Activated T-helper 1 cell treated with Interleukin-2 at 50 U/mL for 16 hours (primary cell): ENCODE measurements at places on chromosomes 4 and X.

DNA sequence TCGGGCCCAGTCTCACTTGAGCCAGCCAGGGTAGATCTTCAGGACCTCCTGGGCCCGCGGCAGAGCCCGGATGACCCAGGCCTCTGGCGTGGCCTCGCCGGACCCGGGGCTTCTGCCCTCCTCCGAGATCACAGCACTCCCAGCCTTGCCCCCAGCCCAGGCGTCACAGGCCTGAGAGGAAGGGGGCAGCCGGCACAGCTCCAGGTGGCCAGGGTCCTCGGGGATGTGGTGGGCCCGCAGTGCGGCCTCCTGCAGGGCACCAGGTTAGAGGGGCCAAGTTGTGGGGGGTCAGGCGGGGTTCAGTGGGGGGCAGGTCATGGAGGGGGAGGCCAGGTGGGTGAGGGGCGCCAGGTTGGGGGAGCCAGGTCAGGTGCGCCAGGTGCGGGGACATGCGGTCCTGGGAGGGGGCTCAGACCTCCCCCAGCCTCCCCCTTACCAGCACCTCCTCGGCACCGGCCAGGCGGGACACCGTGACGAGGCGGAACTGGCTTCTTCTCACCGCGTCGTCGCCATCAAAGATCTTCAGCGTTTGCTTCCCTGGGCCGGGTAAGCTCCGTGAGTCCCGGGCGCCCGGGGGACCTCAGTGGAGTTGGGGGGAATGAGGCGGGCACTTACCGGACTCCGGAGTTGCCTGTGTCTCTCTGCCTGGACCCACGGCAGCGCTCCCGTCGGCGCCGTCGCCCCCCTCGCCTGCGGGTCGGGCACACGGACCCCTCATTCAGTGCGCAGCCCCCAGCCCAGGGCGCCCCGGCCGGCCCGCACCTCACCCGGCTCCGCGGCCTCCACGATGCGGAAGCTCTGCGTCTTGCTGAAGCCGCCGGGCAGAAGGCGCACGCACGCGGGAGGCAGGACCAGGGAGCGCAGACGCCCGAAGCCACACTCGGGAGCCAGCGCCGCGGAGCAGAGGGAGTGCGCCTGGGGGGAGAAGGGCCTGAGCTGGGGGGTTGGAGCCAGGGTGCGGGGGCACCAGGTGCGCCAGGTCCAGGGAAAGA, 6.0 kb downstream of the DGKQ start:
- DNase-seq, result no peak

GRCh38 chrX:81286608-81287007, 84.7 kb downstream of the SH3BGRL start:
- DNase-seq, result no peak

- no peak for DNase-seq
These were observed 125.0 kb upstream of the PJA1 start for GRCh38 chrX:69290292-69290691.

GRCh38 chr4:159526172-159526571, 423.3 kb downstream of the RAPGEF2 start:
- no peak for DNase-seq

- DNase-seq, result no peak
These were observed 91.6 kb downstream of the AREG start for GRCh38 chr4:74536557-74536956.

GRCh38 chrX:34350561-34351335, 218.6 kb upstream of the FAM47A start:
- no peak for DNase-seq

DNA sequence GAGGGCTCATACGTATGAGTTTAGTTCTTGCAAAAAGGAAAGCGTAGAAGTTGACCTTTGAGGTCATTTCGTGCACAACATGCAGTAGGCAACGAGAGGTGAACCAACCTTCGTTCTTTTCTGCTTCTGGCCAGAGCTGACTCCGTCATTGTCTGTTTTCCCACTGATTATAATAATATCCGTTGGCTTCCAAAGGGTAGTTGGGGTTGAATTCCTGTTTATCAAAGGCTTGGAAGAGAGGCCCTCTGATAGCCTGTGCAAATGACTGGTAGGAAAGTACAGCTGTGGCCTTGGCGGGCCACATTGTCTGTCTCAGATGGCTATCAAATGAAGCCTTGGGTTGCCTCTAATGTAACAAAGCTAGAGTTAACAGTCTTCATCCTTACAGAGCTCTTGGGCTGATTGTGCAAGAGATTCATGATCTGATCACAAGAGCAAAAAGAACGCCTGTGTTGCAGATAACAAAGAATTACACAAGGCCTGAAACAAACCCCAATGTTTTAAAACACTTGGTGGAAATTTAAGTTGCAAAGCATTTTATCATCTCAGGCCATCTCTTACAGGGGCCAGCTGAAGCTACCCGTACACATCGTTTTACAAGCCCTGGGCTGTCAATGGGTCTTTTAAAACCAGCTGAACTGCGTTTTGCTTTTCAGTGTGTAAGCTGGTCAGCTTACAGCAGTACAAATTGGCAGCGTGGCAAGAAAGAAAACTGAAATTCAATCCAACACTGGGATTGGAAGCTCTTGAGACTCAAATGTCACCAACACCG, 46.1 kb upstream of the FAM9C start:
- no peak for DNase-seq

DNA sequence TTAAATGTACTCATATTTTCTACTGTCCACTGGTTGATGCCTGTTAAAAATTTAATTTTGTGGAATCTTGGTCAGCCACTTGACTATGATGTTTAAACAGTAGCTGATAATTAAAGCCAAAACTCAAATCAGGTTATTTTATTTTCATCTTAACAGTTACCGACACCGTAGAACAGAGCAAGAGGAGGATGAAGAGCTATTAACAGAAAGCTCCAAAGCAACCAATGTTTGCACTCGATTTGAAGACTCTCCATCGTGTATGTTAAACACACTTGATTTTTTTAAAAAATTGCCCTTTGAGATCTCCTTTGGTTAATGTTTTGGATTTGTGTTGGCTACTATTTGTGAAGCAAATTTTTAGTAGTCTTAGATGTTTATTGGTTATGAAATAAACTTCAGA, 10.7 kb downstream of the SMARCA5 start:
- no peak for DNase-seq

- DNase-seq, result no peak
These were observed 154.1 kb upstream of the FAM241A start for GRCh38 chr4:111991163-111991562.
